Mammary epithelial cell (primary cell): ENCODE measurements at places on chromosomes 3 and 15.

DNA sequence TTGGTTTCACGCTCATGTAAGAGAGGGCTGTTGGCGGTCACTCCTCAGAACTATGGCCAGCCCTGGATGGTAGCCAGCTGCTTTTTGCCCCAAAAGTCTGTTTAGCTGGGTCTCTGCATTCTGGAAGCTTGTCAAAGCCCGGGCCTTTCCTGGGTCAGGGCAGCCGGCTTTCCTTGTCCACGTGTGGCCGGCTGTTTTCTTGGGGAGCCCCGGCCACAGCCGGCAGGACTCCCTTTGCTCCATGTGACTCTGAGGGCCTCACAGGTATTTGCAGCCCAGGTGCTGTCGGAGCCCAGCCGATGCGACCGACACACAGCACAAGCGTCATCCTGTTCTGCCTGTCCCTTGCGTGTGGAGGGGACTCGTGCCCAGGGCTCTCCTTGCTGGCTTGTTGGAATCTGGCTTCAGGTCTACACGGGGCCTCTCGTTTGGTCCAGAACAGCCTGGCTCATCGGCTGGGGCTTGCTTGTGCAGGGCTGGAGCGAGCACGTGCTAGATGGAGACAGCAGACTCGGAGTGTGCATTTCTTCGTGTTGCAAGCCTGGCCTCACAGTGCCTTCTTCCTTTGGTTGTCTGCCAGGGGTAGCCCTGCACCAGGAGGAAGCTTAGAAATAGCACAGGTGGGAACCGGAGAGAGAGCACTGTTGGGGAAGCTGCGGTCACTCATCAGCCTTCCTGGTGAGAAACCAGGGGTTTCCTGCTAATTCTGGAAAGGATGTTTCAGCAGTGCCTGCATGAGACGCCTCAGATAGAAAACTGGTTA, 51.5 kb downstream of the PGPEP1L start:
- DNase-seq = no peak

DNA sequence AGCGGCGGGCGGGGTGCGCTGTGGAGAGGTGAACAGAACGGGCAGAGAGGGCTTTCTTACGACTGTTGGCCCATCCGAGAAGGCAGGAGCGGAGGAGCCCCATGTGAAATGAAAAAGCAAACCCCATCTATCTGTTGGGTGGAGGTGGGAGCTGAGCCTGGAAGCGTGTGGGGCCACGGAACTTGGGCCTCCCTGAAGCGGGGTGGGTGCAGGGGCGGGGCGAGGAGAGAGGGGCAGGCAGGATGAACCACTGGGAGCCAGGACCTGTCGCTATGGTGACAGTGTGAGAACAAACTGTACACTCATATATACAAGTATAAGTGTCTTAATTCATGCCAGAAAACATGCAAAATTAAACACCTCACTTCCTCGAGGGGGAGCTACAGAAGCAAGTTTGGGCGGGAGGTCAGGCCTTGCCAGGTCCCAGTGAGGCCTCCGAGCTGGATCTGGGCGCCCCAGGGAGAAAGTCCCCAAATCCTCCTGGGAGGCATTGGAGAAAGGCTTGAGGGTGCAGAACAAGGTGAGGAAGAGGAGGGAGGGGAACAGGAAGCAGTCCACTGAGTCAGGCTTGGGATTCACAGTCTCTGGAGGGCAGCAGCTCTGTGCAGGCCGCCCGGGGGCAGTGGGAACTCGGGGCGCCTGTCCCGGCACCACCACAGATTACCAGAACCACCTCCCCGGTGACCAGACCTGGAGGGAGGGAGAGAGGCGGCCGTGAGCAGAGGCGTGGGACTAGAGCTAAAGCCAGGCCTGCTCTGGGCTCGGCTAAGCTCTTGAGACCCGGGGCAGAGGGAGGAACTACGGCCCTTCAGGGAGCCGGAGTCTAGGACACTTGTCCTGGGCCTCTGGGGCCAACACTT, 34.8 kb downstream of the RBPMS2 start:
- peak; percentile 50 for DNase-seq

- DNase-seq = no peak
Observed at GRCh38 chr3:127632035-127632820, 3.2 kb downstream of the PODXL2 start.

GRCh38 chr3:85838921-85839320, 880.1 kb downstream of the CADM2 start:
- DNase-seq = no peak
